AML-193 (cell line): ENCODE measurements at places on chromosomes 6 and 20.
A peak's percentile ranks its signal among the peaks of the same experiment; 100 is the strongest.

- no peak for DNase-seq
Observed at GRCh38 chr20:64146936-64147477, 17.2 kb upstream of the MYT1 start.

DNA sequence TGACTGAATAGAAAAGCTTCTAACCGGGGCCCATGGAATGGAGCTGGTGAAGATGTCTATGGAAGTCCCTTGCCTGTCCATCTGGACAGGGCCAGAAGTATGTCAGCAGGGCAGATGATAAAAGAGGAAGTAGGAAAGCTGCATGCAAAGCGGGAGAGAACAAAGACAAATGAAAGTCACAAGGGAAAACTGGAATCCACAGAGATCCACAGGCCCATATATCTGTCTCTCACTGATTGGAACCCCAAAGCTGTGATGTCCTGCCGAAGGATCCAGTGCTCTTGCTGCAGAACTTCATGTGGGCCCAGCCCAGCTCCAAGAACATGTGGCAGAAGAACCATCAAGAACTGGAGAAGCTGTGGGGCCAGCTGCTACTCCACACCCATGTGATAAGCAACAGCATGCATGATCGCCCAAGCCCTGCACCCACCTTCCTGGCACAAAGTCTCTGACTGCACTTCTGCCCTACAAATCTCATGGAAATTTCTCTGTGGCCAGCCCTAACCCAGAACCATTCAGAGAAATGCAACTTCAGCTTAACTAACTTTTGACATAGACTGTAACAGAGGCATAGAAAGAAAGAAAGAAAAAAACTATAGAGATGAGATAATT is 716.0 kb downstream of the KIF16B start:
- no peak for DNase-seq

GRCh38 chr20:11452326-11452725 is 465.4 kb upstream of the BTBD3 start:
- DNase-seq = no peak

DNA sequence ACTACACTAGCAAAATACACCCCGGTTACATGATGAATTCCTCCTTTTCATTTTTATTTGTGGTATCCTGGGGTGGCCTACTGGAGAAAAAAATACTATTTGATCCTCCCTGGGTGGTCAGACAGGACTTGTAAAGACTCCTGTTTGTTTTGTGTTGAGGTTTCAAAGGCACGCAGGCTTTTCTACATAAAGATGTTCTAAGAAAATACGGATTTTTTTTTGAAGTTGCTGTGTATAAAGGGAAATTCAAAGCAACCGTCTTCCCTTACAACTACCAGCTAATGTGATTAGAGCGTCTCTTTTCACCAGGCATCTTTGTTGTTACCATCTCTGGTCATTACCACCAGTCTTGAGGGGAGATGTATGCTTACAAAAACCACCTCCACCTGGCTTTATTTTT is 187.1 kb downstream of the SOX4 start:
- no peak for DNase-seq

DNA sequence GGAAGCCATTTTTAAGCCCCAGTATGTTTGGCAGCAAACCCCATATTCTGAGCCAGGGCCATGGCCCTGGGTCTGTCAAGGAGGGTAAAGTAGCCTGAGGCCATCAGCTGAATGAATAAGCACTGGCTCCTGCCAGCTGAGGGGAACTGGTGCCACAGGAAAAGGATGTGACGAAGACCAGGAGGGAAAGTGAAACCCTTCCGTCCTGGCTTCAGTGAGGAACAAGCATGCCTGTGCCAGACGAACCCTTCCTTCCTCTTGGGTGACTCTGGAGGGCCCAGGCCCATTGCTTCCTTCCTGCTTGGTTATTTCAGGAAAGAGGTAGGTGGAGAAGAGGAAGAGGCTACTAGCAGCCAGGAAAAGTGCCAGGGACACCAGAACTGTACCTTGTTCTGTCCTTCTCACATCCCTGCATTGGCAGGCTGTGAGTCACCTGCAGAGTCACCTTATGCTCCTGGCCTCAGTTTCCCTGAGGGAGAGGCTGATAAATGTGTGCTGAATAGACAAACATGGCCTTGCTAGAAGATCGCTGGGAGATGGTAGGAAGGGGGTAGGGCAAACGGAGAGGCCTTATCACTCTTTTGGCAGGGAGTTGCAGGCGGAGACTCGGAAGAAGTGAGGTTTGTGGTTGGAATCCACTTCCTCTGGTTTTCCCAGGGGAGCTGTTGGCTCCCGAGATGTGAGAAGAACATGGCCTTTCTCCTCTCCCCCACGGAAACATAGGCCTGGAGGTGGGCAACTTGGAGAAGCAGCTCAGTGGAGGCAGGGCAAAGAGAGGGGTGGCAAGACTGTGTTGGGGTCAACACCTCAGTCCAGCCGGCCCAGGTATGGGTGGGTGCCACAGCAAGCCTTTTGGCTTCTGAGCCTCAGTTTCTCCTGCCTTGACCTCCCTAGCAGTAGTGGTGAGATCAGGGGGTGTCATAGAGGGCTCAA is 37.4 kb downstream of the COX4I2 start:
- peak; percentile 95 for DNase-seq

DNA sequence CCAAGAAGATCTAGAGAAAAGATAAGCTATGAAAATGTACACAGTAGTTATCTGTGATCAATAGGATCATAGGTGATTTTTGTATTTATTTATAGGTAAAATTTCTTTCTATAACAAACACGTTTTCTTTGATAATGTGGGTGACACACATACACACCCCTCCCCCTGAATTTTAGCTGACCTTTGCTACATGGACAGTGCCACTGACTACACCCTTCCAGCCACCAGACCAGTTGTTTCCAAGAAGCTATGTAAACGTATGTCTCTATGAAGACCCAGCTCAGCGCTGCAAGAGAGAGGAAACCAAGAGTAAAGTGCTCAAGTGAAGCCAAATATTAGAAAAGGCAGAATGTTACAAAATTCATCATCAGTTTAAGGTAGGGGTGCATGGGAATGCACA is 16.3 kb downstream of the MOCS1 start:
- DNase-seq = no peak

- DNase-seq = no peak
Observed at GRCh38 chr6:47936820-47937219, 155.0 kb downstream of the OPN5 start.

- DNase-seq = no peak
Observed at GRCh38 chr6:16854986-16855385, 93.7 kb upstream of the ATXN1 start.

- DNase-seq = no peak
Observed at GRCh38 chr20:38134427-38135270, 30.4 kb downstream of the TGM2 start.

GRCh38 chr6:169316651-169317050 is 63.0 kb upstream of the THBS2 start:
- DNase-seq = no peak

- no peak for DNase-seq
Observed at GRCh38 chr20:3161316-3162079, 1.8 kb upstream of the FASTKD5 start.

DNA sequence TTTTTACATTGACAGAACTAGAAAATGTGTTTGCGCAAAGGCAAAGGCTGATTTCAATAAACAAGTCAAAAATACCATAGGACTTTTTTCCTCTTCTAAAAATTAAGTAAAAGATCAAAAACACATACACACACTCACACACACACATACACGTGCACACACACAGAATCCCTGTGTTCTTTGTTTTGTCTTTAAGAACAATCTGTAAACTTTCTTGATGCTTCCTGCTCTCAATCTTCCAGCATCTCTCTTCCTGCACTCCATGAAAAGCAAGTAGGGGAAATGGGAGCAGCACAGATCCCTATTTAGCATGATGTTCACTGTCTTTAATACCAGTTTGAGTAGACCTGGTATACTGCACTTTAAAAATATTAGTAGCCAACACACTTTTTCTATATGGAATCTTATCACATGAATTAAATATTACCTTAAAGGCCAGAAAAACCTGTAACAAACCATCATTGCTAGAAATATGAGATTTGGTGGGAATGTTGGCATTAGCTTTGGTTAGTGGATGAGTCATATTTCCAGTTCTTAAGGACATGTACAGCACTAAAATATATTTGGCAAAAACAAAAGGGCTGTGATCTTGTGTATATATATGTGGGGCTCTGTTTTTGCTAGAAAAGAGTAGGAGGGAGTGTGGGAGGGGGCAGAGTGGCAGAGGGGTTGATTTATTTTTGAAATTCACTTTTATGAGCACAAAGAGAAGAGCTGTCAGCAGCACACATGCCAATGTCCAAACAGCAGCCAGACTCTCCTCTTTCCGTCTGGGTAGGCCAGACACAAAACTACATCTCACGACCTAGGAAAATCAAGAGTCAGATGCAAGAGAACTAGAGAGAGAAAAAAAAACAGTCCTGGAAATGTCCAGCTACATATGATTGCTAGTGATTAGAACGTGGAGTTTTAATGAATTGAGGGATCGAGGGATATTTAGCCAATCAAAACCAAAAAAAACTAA is 4.6 kb downstream of the PTPRK start:
- DNase-seq = no peak

GRCh38 chr6:40371095-40371494 is 216.1 kb downstream of the LRFN2 start:
- DNase-seq = no peak

DNA sequence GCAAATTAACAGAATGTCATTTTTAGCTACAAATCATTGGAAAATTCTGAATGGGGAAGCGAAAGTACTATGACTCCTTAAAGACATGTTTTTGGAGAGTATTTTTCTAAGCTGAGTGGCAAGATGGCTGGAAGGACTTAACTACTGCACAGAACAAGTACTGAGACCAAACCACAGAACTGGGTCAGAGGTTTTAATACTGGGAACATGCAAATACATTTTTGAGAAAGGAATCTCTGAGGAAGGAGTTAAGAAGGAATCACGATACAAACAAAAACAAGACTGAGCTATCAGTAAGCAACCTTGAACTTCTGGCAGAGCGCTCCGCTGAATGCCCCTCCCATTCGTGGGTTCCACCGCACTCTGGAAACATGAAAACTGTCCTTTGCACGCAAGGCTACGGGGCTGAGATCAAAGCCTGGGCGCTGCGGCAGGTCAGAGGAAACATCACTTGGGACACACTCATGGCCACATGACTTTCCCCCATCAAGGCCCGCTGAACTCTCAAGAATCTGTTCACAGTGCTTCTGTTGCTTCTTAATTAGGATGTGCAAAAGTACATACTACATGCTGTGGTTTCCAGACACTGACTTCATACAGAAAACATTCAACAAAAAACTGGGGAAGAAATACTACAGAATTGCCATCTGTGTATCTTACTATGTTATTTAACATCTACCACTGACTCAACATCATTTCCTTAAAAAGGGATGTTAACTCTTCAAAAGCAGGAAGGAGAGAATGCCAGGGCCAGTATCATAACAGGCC is 27.8 kb downstream of the SLC23A2 start:
- DNase-seq = no peak

GRCh38 chr20:57428324-57429158 is 37.3 kb downstream of the RBM38 start:
- no peak for DNase-seq

DNA sequence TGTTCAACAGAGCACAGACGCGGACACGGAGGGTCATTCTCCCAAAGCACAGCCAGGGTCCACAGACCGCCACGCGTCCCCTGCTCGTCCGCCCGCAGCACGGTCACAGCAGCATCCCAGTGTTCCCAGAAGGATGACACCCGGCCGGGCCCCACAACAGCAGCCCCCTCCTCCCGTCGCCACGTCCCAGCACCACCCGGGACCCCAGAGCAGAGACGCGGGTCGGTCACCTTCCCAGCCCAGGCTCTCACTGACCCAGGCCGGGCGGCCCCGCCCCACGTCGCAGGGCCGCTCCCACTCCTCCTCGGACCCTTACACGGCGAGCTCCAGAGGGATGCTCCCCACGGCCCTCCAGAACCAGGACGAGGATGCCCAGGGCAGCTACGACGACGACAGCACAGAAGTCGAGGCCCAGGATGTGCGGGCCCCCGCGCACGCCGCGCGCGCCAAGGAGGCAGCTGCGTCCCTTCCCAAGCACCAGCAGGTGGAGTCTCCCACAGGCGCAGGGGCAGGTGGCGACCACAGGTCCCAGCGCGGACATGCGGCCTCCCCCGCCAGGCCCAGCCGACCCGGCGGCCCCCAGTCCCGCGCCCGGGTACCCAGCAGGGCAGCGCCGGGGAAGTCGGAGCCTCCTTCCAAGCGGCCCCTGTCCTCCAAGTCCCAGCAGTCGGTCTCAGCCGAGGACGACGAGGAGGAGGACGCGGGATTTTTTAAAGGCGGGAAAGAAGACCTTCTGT is 64.3 kb downstream of the FNDC1 start:
- DNase-seq = no peak

- DNase-seq = no peak
Observed at GRCh38 chr6:15661853-15662325, 939 bp downstream of the DTNBP1 start.

- DNase-seq = no peak
Observed at GRCh38 chr20:62339647-62340062, 27.5 kb downstream of the LAMA5 start.

- peak; percentile 98 for DNase-seq
Observed at GRCh38 chr6:13253272-13253671, 75.1 kb downstream of the TBC1D7 start.

DNA sequence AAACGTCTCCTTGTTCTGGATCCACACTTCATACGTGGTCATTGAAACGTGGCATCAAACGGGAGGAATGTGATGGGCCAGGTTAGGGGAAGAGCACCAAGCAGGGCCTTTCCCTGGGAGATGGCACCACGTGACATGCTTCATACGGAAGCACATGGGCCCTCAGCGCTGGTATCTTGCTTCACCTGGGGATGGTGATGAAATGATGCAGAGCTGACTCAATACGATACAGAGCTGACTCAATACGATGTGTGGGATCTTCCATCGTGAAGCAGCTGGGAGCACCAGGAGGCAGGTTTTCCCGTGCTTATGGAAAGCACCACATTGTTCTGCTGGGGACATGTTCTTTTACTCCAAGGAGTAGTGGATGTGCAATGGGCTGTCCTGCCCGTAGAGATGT is 22.5 kb upstream of the TAGAP start:
- no peak for DNase-seq

GRCh38 chr20:50804437-50805348 is 9.8 kb downstream of the BCAS4 start:
- DNase-seq = no peak

GRCh38 chr20:14879020-14879697 is 541.7 kb upstream of the FLRT3 start:
- DNase-seq = no peak

- DNase-seq = no peak
Observed at GRCh38 chr6:72916298-72916697, 294.4 kb downstream of the KCNQ5 start.

DNA sequence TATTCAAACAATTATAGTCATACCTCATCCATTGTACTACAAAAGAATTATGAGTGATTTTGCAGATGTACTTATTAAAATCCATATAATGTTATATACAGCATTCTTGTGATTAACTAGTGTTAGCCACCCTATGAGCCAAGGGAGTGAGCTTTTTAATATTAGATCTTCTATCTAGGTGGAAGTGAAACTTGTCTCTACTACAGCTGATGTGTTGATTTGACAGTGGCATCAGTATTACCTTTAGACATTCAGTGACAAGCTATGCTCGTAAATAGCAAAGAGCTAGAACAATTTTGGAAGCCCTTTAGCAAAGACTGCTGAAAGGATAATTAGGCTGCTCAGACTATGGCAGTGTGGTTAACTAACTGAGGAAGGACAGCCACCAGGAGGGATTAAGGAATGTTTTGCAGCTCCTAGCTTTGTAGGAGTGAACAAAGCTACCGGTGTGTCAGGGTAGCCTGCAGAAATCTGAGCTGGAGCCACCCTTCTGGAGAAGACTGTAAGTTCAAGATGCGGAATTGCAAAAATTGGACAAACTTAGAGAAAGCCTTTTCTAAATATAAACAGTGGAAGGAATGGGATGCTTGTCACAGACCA is 73.7 kb downstream of the AFG1L start:
- no peak for DNase-seq

- no peak for DNase-seq
Observed at GRCh38 chr20:44615876-44616603, 33.7 kb downstream of the PKIG start.
